ENCODE measurements at places on chromosomes 3 and 15.
A peak's percentile ranks its signal among the peaks of the same experiment; 100 is the strongest.

DNA sequence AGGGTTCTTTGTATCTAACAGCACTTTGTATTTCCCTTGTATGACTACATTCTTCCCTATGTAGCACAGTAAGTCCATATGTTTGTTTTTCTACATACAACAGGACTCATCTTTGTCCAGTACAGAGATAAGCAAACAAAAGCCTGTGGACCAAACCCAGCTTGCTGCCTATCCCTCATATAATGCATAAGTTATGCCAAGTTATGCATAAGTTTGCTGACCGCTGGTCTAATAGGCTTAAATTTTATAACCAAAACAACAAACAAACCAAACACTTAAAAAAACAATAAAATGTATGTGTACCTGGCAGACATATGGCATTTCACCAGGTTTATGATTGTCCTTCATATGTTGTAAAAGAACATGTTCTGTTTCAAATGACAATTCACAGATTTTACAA is 56.0 kb downstream of the ZNF280D start:
- no peak for DNase-seq

DNA sequence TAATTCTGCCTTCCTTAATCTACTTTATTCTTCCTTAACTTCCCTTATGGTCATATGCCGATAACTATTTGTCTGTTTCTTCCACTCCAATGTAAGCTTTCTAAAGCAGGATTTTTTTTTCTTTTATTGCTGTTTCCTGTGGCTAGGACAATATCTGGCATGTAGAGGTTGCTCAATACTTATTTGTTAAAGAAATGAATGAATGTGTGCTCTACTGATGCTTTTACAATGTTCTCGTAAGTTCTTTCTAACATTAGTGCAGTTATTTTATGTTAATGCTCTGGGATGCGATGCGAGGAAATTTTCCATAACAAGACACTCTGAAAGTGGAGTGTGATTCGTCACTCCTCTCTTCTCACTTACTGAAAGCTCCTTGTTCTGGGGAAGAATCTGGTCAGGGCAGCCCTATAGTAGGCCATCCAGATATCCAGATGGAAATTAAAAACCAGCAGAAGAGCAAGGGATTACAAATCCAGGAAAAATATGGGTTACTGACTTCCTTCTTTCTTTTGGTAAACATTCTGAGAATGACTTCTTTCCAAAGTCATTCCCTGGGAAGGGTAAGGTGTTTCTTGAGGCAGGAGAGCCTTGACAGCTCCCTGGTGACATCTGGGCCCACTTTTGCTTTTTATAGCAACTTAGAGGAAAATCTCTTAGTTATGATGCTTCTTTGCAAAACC is 420.4 kb downstream of the PDCD6IP start:
- DNase-seq = no peak

- DNase-seq = no peak
These were observed 76.2 kb downstream of the TGFBR2 start for GRCh38 chr3:30682434-30683155.

GRCh38 chr15:89429023-89429422 is 67.4 kb downstream of the RHCG start:
- DNase-seq = no peak

GRCh38 chr3:141426404-141427034 is 58.2 kb downstream of the ZBTB38 start:
- DNase-seq = no peak

- DNase-seq = no peak
These were observed 6.7 kb upstream of the CCR1 start for GRCh38 chr3:46214751-46215352.

GRCh38 chr15:58506064-58506490 is 74.3 kb downstream of the LIPC start:
- no peak for DNase-seq

- DNase-seq = no peak
These were observed 41.8 kb downstream of the ITGA11 start for GRCh38 chr15:68389936-68390817.

DNA sequence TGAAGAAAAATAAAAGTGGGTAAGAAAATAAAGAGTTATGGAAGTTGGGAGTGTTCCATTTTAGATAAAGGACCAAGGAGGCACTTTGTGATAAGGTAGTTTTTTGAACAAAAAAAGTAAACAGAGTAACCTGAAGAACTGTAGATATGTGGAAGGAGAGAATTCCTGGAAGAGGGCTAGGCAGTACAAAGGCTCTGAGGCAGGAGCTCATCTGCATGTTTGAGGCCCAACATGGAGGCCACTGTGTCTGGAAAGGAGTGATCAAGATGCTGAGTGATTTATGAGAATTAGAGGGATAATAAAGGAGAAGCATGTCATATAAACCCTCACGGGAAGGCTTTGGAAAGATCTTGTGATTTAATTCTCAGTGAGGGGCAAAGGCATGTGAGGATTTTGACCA is 126.5 kb downstream of the DTWD1 start:
- DNase-seq = no peak

DNA sequence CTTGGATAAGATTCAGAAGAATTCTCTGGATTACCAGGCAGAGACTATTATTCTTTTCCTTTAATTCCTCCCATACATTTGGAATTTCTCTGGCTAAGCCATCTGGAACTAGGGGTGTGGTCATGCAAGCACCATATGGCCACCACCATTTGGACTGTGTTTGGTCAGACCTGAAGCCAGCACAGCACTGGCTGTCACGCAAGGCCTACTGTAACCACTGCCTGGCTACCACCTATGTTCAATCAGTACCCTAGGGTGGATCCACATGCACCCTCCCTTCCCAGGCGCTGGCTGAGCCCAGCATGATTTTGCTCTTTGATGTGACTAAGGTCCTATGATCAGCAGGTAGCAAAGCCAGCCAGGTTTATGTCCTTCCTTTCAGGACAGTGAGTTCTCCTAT is 287.8 kb upstream of the GOLIM4 start:
- no peak for DNase-seq

DNA sequence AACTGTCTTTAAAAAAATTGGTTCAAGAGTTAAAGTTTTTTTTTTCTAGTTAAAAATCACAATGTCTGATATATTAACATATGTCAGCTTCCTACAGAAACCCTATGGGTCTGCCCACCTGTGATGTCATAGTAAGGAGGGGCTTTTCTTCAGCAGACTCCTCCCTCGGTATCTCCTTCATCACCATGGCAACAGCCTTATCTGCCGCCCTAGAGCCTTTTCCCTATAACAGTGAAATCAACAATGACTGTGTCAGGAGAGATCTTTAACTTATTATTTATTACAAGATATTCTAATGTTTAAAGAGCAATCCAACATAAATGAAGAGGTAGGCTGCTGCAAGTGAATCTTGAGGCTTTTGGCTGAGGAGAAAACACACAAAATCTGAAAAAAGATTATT is 138.7 kb downstream of the PEX5L start:
- no peak for DNase-seq

- no peak for DNase-seq
These were observed 64.1 kb downstream of the RFTN1 start for GRCh38 chr3:16449369-16449768.

DNA sequence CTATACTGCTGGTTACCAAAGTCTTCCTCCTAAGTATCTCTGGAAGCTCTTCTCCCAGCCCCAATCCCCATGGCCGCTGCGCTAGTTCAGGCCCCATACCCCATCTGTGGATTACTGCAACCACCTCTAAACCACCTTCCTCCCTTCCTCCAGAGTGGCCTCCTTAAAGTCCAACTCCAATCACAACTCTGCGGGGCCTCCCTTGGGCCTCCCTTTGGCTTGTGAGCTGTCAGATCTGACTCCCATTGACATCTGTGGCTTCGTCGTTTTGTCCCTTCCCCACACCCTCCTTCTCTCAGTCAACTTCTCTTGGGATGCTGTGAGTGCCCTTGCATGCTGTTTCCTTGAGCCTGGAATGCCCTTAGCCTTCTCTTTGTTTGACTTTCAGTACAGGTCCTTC is 9.3 kb upstream of the HRH1 start:
- DNase-seq = no peak

GRCh38 chr3:53795789-53796560 is 50.2 kb downstream of the CHDH start:
- no peak for DNase-seq

DNA sequence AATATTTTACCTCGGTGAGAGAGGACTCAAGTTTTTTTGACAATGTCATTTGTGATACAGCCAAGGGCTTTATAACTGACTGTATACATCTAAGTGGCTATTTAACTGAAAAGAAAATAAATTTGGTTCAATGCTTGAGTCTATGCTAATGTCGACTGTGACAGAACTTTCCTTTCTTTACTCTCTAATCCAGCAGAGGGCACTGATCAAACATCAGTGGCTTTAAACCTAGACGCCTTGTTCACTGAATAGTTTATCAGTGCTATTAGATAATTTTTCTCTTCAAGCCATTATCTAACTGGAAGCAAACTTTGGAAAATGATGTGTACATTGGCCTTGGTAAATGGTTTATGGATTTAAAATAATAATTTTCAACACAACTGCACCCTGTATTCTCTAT is 285.1 kb downstream of the CHL1 start:
- DNase-seq = no peak

GRCh38 chr15:23764306-23764705 is 77.2 kb upstream of the NDN start:
- no peak for DNase-seq

DNA sequence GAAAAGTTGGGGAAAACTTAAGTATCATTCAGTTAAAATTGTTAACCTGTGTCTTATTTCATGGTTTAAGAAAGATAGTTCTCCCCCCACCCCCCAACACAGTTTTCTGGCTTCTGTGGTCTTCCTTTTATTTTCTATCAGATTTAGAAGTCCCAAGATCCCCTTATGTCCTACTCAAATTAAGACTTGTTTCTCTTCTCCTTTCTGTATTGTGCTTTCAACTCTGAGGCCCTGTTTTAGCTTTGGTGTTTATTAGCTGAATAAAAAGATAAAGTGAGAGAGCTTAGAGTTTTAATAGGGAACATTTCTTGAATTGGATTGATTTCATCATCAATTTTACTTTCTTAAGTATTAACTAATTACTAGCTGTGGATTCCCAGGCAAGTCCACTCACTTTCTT is 62.6 kb downstream of the AKAP13 start:
- DNase-seq = no peak

GRCh38 chr3:16186565-16186964 is 12.1 kb downstream of the GALNT15 start:
- no peak for DNase-seq

- no peak for DNase-seq
These were observed 74.4 kb upstream of the HES1 start for GRCh38 chr3:194061421-194062030.

DNA sequence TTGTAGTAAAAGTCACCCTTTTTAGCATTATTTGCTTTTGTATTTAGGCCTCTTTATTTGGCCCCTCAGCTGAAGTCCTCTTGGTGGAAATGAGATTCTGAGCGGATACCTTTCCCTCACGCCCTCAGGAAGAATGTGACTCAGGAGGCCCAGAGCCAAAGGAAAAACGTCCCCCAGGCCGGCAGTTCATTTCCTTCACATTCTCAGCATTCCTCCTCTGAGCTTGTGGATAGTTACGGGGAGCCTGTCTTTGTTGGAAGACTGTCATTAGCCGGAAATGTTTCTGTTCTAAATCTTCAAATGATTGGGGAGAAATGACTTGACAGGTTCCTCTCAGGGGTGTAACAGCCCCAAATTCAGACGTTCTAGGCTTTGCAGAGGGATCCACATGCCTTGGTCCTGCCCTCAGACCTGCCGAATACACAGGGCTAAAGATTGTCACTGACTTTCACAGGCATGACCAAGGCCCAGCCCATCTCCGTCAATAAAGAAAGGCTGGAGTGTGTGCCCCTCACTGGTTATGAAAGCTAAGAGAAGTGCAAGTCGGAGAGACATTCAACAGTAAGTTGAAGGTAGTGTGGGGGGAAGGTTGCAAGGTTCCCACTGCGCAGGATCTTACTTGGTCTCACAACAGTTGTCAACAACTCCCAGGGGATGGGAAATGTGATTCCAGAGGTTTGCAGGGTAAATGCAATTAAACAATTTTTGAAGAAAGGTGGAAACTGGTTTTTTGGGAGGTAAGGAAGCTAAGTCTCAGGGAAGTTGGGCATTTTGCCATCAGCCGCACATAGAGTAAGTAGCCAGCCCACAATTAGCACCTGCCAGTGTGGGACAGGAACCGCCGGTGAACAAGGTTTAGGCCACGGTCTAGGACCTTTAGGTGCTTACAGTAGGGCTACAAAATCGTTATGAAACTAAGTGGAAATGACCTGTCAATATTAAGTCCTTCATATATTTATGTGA is 39.7 kb upstream of the MYZAP start:
- no peak for DNase-seq

DNA sequence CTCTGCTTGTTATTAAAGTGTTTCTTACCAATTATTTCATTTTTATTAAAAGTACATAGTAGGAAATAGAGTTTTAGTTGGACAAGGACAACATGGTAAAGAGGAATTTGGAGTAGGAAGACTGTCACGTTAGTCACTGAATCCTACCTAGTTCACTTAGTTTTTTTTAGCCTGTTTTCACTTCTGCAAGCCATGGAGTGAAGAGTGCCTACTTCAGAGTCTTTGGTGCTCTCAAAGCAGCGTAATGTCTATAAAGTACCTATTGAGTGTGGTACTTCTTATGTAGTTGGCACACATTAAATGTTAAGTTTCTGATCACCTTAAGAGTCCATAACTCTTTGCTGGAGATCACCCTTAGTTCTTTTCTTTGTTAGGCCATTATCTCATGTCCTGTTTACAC is 78.7 kb downstream of the LPP start:
- DNase-seq = no peak

DNA sequence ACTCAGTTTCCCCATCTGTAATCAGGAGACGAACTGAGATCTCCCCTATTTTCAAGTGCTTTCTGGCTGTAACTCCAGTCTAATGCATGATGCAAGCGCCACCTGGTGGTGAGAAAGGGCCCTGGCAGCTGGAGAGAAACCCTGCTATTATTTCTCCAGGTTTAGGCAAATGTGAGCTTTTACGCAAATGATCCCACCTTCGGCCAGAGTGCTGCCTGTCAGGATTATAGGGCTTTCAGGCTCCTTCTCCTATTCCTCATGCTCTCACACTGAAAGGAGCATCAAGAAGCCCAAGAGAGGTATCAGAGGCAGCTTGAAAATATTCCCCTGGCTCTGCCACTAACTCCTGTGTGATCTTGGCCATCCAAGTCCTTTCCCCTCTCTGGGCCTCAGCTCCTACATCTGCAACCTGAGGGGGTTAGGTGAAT is 93.9 kb upstream of the RASGRF1 start:
- peak; percentile 55 for DNase-seq

- DNase-seq = no peak
These were observed 553 bp upstream of the RTP4 start for GRCh38 chr3:187367561-187368103.

DNA sequence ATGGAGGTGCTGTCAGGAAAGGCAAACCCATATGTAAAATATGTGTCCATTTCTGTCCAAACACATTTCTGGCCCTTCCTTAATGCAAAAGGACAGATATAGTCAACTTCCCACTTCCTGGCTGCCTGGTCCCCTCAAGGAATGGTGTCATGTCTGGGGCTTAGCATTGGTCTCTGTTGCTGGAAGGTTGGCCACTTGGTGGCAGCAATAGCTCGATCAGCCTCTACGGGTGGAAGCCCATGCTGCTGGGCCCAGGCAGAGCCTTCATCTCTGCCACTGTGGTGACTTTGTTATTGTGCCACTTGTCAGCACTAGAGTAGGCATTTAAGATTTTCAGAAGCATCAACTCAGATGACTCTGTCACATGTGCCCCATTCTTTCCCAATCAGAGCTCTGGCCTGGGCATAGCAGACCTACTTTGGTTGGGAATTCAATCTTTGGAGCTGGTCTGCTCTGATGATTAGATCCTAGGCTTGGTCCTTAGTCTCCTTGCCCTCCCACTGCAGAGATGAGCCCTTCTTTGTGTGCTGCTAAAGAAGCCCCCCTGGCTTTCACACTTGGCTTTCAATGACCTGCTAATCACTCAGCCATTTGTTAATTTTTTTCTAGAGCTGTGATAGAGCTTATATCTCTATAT is 51.0 kb upstream of the SPSB4 start:
- no peak for DNase-seq
